Activated CD4-positive, alpha-beta T cell treated with anti-CD3 and anti-CD28 coated beads for 24 hours (primary cell): ENCODE measurements at places on chromosomes 16 and 17.

GRCh38 chr17:34249061-34249460 lies 6.0 kb upstream of the CCL2 start:
- DNase-seq = no peak

DNA sequence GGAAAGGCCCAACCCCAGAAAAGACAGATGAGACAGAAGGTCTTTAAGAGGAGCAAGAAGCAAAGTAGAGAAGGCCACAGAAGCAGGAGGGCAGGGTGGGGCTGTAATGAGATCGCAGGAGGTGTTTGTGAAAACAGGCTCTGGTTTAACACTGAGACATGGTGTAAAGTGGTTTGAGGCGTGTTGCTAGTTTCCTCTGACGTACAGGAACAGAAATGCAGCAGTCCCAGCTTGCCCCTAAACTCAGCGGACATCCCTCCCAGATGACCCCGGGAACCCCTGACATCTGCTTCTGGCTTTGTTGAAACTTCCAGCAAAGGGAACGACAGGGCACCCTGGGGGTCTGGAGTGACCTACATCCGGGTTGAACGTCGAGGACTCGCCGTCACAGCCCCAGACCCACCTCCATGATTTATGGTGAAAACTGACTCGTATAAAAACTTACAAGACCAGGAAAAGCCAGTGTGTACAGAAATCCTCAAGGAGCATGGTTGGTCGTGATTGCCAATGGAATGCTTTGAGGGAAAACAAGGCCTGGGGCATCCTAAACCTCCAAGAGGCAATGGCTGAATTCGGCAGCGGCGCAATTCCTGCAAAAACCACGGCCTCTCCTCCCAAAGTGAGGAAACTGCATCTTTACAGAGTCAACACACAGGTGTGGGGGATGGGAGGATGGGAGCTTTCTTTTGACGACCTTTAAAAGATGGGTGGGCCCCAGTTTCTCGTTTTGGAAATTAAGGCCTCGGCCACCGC lies 25.8 kb downstream of the LITAF start:
- no peak for DNase-seq

GRCh38 chr16:85082173-85083050 lies 29.9 kb downstream of the CIBAR2 start:
- DNase-seq = no peak

GRCh38 chr17:52376137-52376536 lies 217.6 kb upstream of the CA10 start:
- no peak for DNase-seq

GRCh38 chr16:22282254-22282892 lies 14.8 kb upstream of the POLR3E start:
- DNase-seq = no peak

- peak; percentile 1 for DNase-seq
Measured at GRCh38 chr16:86956437-86956836, 360.8 kb downstream of the C16orf95 start.

DNA sequence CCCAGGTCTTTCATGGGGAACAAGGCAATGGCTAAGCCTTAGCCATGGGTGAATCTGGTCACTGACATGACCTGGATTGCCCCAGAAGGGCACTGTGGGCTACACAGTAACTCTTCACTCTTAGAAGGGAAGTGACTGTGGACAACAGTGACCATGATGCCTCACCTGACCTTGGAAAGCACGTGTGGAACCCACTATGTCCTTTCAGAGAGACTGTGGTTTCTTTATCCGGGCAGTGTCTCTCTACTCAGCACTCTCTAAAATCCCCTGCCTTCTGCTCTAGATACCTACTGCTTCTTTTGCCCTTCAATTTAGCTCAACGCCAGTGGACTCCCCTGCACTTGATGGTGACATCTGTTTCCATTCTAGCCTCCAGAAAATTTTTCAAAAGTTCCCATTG lies 66.1 kb upstream of the ANKFN1 start:
- DNase-seq = no peak

DNA sequence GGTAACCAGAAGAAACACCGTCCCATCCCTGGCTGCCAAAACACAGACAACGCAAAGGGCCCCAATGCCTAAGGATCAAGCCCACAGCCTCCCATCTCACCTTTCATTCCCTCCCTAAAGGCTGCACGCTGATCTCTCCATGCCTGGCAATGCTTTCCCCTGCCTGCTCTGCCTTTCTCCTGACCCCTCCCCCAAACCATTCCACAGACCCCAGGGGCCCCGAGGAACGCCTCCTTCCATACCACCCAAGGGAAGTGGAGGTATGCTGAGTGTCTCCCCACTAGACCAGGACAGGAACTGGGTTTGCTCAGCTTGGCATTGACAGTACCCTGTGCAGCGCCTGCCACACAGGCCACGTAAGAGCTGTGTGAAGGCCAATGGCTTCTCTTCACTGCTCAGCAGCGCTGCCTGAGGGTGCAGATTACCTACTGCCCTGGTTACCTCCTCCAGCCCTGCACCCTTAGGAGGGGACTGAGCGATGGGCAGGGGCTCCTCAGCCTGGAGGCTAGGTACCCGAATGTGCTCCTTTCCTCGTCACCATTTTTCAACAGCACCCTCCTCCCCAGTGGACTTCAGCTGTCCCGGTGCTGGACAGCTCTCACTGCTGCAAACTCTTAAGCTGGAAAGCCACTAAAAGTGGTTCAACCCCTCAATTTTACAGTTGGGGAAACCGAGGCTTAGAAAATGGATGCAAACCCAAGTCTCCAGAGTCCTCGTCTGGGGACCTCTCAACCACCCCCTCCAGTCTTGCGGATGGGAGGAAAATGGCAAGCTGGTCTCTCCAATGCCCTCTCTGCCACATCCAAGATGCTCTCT lies 45.0 kb downstream of the SRCIN1 start:
- DNase-seq = no peak

DNA sequence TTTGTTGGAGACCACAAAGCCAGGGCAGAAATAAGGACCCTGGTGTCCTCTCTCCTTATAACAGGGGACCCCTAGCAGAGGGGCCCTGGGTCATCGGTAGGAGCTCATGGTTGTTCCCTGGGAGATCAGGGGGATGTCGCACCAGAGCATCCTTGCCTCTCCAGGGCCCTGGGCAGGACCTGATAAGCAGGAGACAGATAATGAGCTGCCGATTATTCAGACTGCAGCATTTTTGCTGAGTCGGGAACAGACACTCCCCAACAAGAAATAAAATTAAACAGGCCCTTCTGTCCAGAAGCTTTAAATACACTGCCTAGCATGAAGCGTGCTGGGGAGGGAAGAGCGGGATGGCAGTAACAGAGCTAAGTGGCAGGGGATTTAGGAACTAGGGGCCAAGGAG lies 15.4 kb upstream of the GFAP start:
- DNase-seq = no peak

GRCh38 chr16:228852-229730 lies at the start of gene LUC7L:
Gene LUC7L, minus strand, starts transcription at chr16:229449. Its CDS starts 110 bp downstream, at chr16:229339.
- DNase-seq = peak; percentile 79

- no peak for DNase-seq
Measured at GRCh38 chr16:8736123-8736668, 61.2 kb downstream of the TMEM186 start.

DNA sequence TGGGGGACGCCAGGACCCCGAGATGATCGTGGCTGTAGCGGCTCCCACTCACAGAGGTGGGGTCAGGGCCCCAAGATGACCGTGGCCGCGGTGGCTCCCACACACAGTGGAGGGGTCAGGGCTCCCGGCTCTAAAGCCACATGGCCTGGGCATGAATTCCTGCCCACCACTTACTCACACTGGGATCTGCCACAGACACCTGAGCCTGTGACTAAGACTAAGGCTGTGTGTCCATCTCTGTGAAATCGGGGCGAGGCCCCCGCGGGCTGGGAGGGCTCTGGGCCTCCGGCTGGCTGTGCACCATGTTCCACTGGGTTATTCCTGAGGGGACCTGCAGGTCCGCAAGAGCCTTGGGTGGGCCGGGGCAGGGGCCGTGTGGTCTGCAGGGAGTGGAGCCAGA lies 18.5 kb downstream of the ZFPM1 start:
- DNase-seq = no peak

- DNase-seq = no peak
Measured at GRCh38 chr17:81128774-81129173, 36.5 kb upstream of the PVALEF start.

DNA sequence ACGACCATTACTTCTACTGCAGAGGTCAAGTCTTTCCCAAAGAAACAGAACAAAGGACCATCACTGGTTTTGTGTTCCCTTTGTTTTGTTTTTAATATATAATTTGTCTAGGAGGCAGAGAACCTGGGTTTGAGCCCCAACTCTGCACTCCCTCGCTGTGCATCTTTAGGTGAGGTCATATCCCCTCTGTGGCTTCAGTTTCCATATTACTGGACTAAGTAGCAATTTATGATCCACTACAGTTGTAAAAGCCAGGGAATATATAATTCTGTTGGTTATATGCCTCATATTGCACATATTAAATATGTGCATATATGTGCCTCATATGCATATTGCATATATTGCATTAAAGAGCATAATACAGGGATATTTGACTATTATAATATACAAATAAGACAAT lies 392.0 kb downstream of the GRIN2A start:
- DNase-seq = no peak

DNA sequence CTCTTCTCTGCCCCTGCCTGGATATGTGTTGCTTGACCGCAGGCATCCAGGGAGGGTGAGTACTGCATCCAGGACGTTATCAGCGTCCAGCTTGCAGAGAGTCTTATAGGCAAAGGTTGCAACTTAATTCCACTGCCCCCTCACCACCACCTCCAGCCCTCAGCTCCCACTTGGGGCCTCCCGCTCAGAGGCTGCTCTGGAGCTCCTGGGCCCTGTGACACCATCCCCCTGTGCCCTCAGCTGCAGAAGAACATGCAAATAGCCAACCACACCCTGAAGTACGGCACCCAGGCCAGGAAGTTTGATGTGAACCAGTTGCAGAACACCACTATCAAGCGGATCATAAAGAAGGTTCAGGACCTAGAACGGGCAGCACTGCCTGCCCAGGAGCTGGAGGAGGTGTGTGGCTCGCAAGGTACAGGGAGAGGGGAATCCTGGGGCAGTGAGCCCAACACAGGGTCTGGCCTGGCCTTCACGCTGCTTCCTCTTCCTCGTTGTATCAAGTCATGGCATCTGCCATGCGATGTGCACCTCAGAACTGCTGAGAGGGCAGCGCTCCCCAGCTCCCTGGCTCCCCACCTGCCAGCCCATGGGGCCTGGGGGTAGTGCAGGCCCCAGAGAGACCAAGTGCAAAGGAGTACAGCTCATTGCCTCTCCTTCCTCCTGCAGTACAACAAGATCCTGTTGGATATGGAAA lies 9.6 kb downstream of the ACE start:
- no peak for DNase-seq

DNA sequence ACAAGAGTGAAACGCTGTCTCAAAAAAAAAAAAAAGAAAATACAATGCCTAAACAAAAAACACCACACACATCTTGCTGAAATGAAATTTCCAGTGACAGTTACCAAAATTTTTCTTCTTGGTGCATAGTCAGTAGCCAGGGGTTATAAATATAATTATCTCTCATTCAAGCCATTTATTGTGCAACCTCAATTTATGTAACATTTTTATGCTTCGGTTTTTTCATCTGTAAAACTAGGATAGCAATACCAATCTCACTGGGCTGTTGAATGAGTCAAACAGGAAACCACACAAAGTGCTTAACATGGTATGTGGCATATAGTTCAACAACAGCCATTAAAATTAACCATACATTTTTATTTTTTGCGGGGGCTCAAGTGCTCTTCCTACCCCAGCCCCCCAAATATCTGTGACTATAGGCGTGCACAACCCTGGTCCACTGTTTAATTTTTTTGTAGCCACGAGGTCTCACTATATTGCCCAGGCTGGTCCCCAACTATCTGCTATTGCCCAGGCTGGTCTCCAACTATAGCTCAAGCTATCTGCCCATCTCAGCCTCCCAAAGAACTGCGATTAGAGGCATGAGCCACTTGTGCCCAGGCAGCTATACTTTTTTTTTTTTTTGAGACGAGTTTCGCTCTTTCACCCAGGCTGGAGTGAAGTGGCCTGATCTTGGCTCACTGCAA lies 2.6 kb downstream of the COG4 start:
- no peak for DNase-seq

- no peak for DNase-seq
Measured at GRCh38 chr17:51351890-51352289, 91.5 kb downstream of the UTP18 start.

DNA sequence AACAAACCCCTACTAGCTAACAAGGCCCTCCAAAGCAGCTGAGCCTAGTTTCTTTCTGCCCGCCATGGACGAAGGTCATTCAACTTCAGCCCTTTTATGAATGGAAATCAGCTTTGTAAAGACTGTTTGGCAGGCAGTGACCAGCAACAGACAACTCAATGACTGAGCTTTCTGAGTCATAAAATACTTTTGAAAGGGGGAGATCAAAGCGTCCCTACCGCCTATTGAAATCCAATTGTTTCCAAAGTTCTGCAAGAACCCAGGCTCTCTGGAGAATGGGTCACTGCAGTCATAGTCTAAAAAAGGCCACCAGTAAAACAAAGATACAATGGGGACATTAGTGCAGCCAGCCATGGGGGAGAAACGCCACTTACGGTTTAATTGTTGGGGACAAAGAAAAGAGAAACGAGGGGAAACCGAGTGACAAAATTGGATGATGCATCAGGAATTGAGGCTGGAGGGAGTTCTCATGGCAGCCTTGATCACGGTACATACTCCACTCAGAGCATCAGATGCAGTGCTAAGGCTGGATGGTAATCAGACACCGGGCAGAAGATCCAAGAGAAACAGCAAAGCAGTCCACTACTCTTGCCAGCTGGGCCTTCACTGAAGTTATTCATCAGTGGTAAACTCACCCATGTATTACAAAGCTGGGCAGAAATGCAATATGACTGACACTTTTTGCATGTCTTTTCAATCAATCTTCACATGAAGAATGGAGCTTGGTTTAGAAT lies 9.8 kb downstream of the ADAMTS18 start:
- no peak for DNase-seq

- DNase-seq = no peak
Measured at GRCh38 chr17:15157051-15157450, 108.1 kb downstream of the PMP22 start.

GRCh38 chr17:1039511-1040215 lies 42.7 kb downstream of the TIMM22 start:
- DNase-seq = no peak

GRCh38 chr16:71432906-71433305 lies 8.9 kb downstream of the TLE7 start:
- no peak for DNase-seq

GRCh38 chr17:45430738-45431530 lies 1.7 kb downstream of the ARHGAP27 start:
- no peak for DNase-seq

DNA sequence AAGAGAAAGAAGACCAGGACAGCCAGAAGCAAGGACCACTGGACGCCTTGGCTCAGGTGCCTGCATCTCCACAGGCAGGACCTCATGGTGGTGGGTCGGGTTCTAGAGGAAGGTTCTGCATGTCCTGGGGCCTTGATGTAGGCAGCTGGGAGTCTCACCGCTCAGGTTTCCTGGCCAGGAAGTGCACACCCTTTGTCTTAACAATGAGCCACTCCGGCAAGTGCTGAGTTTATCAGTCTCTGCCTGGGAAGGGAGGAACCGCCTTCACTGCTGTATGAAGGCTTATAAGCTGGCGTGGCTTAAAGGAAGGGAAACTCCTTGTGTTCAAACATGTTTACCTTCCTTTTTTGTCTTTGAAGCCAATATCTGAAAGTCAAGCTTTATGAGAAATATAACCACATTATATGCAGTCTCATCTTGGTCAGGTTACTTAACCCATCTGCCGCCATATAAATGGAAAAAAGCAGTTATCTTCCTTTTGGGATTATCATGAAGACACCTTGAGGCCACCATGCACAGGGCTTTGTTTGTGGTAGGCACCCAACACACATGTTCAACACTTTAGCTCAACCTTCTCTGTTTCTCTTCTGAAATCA lies at the start of gene ST6GALNAC1:
TSS of gene ST6GALNAC1 (minus strand) at position 205 of the 596 bp plus-strand sequence. CDS start at position 86, 119 bp downstream.
- no peak for DNase-seq
